Activated T-cell treated with anti-CD3 and anti-CD28 coated beads for 48 hours (primary cell): ENCODE measurements at places on chromosomes 16 and 17.
A peak's percentile ranks its signal among the peaks of the same experiment; 100 is the strongest.

DNA sequence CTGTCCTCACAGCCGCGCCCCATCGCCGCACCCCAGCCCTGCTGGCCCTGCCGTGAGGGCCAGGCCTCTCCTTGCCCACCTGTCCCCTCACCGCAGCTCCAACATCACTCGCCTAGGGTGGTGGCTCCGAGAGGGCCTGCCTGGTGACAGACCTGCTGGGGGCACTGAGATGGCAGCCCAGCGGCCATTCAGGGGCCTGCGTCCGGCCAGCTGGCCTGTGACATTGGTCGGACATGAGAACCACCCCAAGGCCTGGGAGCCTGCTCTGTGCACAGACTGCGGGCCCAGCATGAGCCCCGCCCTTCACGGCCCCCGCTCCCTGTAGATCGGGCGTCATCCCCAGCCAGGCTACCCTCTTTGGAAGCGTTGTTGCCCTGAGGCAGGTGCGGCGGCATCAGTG, 11.8 kb downstream of the NME3 start:
- DNase-seq: no peak

DNA sequence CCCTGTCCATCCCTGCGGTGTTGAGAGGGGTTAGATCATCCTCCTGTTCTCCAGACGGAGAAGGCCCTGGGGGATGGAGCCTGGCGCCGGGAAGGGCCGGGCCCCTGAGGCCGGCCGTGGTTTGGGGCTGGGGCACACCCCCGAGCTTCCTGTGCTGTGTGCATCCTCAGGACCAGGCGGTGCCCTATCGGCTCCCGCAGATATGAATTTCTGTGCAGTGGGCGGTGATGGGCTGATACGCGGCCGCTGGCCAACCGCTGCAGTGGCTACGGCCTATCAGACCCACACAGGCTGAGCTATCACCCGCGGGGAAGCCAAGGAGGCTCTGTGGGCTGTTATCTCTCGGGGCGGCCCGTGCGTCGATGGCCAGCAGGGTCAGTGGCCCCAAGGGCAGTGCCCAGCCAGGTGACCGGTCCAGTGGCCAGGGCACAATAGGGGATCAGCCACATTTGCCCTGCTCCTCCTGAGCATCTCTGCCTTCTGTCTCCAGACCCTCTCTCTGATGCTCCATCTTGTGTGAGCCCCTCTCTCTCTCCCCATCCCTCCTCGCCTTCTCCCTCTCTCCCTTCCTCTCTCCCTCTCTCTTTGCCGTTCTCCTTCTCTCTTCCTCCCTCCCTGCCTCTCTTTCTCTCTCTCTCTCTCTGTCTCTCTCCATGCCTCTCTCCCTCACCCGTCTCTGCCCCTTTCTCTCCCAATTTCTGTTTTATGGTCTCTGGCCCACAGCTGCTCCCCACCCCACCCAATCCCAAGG, 38.7 kb downstream of the ZFPM1 start:
- no peak for DNase-seq

- no peak for DNase-seq
Measured at GRCh38 chr16:79168321-79168720, 432.2 kb downstream of the MAF start.

DNA sequence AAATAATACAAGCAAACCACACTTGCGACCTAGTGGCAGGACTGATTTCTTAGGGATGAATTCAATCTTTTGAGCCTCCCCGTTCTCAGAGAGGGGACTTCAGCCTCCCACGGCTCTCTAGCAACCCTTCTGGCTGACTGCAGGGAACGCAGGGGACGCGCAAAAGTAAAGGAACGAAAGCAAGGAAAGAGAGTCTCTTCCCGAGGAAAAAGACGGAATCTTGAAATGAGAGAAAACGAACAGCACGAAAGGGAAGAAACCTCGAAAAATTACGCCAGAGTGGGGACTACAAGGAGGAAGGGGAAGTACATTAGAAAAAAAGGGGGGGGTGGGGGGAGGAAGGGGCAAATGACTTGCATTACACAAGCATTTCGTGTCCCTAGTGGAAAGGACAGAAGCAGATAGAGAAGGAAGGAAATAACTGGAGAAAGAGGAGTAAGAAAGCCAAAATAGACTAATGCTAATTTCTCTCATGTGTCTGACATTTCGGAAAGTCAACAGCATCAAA, 1.2 kb downstream of the GRB2 start:
- peak; percentile 36 for DNase-seq

DNA sequence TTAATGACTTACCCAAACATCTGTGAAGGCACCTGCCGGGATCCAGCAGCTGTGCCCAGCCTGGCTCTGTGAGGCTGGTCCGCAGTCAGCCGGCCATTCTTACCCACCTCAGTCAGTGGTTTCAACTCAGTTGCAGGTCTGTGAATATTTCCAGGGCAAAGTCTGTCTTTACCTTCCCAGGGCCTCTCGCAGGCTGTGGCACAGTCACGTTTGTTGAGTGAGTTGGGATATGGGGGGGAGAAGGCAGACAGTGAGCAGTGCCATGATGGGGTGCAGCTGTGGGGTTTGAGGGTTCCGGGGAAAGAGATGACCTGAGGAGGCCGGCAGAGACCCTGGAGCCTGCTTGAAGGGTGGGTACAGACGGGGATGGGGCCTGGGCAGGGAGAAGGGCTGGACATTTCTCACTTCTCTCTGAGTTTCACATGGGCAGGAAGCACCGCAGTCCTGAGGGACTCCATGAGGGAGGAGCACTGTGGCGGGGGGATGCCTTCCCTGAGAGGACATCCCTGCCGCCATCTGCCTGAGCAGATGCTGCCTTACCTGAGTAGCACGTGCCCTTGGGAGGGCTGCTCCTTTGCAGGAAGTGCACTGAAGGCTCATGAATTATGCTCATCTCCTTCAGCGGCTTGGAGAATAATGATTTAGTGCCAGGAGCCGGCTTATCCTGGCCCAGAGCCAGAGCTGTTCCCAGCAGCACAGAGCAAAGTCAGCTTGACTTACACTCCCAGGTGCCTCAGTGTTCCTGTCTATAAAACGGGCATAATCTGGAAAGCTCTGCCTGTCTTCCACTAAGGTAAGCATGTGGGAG, 48.1 kb downstream of the KSR1 start:
- DNase-seq: no peak

DNA sequence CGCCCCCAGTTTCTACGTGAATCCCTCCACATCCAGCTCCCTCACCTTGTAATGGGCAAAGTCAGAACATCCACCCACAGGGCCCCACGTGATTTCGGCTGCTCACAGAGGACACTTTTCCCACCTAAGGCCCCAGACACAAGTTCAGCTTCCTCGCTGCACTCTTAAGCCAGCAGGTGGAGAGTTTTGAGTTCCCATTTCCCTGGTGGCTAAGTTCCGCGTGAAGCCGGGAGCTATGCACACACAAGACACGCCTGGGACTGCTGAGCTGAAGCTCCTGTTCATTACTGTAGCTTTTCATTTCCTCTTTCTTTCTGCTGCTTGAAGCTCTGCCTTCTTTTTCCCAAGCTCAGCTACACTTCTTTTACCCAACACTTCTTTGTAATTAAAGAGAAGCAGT, 273.8 kb downstream of the NPIPA8 start:
- DNase-seq: no peak

- no peak for DNase-seq
Measured at GRCh38 chr17:14762736-14763479, 462.0 kb downstream of the HS3ST3B1 start.

DNA sequence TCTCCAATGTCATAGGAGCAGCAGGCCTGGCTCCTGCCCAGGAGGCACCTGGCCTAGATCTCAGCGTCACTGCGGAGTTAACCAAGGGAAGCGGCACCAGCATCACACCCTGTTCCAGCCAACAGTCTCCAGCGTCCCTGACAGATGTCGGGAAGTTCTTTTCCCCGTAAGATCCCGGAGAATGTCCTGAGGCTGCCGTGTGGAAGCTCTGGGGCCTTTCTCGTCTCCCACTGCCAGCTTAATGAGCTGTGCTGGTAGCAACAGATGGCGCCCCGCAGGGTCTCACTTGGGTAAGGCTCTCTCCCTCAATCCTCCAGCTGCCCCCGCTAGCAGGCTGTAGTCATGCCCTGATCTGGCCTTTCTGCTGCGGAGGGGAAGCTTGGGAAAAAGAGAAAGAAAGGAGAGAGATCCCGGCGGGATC, 57.5 kb downstream of the MARCHF10 start:
- no peak for DNase-seq

DNA sequence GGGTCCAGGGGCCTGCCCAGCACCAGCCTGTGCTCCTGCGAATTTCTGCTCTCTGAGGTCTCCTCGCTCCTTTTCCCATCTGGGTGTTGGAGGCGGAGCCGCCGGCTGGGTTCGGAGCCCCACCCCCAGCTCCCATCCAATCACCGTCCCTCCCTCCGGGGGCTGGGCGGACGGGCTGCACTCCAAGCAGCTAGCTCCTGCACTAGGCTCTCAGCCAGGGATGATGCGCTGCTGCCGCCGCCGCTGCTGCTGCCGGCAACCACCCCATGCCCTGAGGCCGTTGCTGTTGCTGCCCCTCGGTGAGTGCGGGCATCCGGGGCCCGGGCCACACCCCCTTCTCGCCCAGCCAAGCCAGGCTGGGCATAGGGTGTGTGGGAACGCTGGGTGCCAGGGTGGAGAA, at the start of gene NRN1L:
Gene NRN1L, plus strand, starts transcription at position 202 of the 400 bp plus-strand sequence. Its CDS starts 19 bp downstream, at position 221.
- no peak for DNase-seq

DNA sequence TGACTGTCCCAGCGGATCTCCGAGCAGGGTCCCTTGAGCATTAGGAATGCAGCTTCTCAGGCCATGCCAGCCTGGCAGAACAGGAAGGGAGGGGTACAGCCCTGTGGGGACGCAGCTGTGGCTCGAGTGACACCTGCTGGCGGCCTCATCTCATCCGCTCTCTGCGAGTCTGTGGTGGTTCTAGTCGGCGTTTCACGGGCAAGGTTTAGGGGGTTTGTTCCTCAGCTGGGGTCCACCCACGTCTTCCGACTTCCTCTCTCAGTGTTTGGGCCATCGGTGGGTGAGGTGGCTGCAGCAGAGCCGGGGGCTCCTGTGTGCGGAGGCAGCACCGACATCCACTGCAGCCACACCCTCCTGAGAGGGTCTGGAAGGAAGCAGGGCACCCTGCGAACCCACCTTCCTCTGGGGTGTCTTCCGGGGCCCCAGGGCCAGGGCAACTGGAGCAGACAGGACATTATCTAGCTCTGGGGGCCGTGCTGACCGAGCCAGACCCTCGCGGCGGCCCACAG, 33.3 kb downstream of the JPH3 start:
- peak; percentile 68 for DNase-seq

DNA sequence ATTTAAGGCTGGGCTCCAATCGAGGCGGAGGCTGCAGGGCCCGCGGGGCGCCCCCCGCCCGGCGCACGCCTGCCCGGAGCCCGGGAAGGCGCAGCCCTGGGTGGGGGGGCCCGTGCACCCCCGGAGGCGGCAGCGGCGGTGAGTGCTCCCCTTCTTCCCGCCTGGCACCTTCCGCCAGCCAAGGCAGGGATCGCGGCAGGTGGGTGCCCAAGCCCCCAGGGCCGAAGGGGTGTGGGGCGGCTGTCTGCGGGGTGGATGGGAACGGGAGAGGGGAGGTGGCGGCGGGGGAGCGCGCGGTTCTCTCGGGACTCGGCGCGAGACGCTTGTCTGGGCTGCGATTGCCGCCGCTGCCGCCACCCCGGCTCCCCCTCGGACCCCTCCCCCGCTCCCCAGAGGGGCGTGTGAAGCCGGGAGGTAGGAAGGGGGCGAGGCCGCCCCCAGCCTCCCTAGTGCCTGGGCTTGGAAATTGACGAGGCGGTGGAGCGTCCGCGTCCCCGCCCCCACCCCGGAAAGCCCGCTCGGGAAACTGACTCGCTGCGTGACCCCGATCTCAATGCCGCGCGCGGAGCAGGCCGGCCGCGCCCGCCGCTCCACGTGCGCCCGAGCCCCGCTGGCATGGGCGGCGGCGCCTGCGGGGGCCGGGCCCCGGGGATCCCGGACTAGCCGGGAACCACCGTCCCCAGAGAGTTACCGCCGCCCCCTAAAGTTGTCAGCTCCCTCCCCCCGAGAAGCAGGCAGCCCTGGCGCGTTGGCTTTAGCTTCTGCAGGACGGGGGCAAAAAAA, 231.5 kb downstream of the MRTFB start:
- no peak for DNase-seq

GRCh38 chr16:54191163-54191562, 95.4 kb downstream of the IRX3 start:
- no peak for DNase-seq

DNA sequence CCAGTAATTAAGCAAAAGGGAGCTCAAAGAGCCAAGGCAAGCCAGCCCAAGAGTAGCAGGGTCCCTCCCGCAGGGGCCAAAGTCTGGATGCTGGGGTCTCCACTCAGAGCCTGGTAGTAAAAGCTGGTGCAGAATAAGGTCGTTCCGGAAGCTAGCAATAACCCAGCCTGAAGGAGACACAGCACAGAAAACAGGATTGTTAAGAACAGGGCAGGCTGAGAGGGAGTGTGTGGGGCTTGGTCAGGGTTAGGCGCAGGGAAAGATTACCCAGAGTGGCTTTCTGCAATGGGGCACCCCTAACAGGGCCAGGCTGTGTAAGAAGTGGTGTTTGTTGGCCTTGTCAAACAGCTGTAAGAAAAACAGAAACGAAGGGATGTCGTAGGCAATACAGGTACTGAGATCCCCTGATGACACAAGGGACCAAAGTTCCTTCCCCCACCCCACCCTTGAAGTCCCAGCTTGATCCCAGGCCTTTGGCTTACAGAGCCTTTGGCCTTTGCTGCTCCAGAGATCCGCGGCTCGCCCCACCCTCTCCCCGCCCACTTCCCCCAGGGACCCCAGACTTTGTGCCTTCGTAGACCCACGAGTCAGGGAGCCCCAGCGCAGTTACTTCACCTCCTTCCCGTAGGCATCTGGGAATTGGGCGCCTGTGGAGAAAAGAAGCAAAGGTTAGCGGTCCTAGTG, 712 bp downstream of the TMEM256 start:
- DNase-seq: no peak

GRCh38 chr16:82061861-82062525, 26.9 kb downstream of the HSD17B2 start:
- DNase-seq: no peak

GRCh38 chr16:29779474-29779873, 1.4 kb downstream of the ZG16 start:
- DNase-seq: no peak

- no peak for DNase-seq
Measured at GRCh38 chr16:70421473-70422311, 17.2 kb downstream of the ST3GAL2 start.

DNA sequence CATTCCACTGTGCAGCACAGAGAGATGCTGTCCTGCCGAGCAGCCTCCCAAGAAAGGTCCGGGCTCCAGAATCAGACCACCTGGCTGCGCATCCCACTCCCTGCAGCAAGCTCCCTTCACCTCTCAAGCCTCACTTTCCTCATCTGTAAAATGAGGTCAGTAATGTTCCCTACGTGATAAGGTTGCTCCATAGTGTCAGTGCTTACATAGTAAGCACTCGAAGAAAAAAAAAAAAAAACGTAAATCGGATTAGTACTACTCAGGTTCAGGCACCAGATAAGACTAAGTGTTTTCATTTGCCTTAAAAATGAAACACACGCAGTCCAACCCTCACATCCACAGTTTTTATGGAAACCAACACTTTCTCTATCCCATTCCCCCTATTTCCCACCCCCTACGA, 76.7 kb downstream of the CCT6B start:
- DNase-seq: no peak

GRCh38 chr17:18917506-18918032, 34.4 kb upstream of the SLC5A10 start:
- no peak for DNase-seq

GRCh38 chr17:10018461-10018891, 113.4 kb upstream of the RCVRN start:
- DNase-seq: no peak

GRCh38 chr17:81396722-81397313, 1.6 kb downstream of the BAHCC1 start:
- no peak for DNase-seq
